ENCODE measurements at places on chromosomes 4 and X. TPM values are rescaled to one million over a fixed set of nuclear protein-coding genes. Genes with fewer than 3 reads are reported as not detected.
A peak's percentile ranks its signal among the peaks of the same experiment; 100 is the strongest.

DNA sequence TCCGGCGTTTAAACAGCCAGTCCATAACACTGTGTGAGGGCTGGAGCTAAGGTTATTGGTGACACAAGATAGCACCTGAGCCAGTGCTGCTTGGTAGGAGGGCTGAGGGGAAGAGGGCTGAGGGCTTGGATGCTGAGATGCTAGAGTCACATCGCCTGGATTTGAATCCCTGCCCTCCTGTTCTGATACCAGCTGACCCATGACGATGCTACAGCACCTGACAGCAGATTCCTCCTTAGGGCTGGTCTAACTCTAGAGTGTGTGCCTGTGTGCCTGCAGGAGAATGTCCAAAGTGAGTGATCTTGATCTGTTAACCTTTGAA lies 102.5 kb downstream of the PTTG2 start:
- no peak for DNase-seq

DNA sequence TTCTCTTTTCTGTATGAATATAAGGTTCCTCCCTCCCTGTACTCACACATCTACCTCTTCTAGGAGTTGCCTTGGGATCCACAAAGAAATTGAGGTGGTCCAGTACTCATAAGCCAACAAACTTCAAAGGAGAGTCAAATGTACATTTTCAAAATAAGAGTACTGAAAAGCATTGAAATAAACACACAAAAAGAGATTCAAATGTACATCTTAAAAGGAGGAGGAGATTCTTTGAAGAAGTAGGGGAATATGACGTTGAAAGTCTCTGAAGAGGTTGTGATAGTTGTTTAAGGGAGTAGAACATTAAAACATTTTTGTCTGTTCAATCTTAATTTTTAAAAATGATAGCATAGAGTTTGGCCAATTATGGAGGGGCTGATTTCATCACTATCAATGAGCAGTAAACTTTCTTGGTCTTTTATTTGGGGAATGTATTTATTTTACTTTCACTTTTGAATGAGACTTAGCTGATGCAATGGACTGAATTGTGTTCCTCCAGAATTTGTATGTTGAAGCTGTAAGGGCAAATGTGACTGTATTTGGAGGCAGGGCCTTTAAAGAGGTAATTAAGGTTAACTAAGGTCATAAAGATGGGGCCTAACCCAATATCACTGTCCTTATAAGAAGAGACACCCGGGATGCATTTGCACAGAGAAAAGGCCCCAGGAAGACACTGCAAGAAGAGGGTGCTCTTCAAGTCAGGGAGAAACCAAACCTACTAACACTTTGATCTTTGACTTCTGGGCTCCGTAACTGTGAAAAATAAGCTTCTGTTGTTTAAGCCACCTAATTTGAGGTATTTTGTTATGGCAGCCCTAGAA lies 226.3 kb upstream of the PGRMC2 start:
- no peak for DNase-seq

- no peak for DNase-seq
Observed at GRCh38 chrX:440636-441035, 53.9 kb upstream of the PPP2R3B start.

- no peak for DNase-seq
Observed at GRCh38 chr4:101074326-101074725, 273.0 kb downstream of the PPP3CA start.

- no peak for DNase-seq
Observed at GRCh38 chrX:144295921-144296320, 412.1 kb downstream of the UBE2NL start.

GRCh38 chr4:73869130-73870055 lies at the start of gene CXCL1:
Gene CXCL1 (plus strand): TSS chr4:73869393. CDS start chr4:73869471, 78 bp downstream.
- DNase-seq, result peak; percentile 36

- DNase-seq, result peak; percentile 84
Observed at GRCh38 chrX:40154853-40155588, 57.3 kb upstream of the BCOR start.

The RAB41 gene
- total RNA-seq, result not detected

The EREG gene
- 0.20 TPM for total RNA-seq

Data from psoas muscle (tissue), 8 donors.